Common myeloid progenitor, CD34-positive (primary cell): ENCODE measurements at places on chromosomes 13 and 19.
A peak's percentile ranks its signal among the peaks of the same experiment; 100 is the strongest.

DNA sequence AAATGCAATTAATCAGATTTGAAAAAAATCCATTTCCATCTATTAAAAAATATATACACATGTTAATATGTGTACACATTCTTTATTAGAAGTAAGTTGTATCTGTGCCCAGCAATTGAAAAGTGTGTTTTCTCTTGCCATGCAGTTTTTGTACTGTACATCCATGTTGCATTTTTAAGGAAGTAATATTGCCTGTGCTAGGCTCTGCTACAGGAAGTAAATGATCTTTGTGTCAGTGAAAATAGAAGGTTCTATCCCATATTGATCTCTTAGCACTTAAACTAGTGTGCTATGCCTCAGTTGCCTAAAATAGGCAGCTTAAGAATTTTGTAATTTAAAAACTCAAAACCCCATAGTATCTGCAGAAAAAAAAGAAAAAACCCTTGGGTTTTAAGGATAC lies 122.5 kb downstream of the CDK8 start:
- peak; percentile 15 for DNase-seq

- peak; percentile 75 for DNase-seq
Measured at GRCh38 chr19:13838435-13839129, 38.4 kb upstream of the NANOS3 start.

GRCh38 chr19:33298146-33298911 lies 4.0 kb downstream of the CEBPA start:
- peak; percentile 39 for DNase-seq

GRCh38 chr19:39032063-39032918 lies at the start of gene FBXO27:
FBXO27 (minus strand) TSS chr19:39032549; CDS start chr19:39032227, 322 bp downstream.
- no peak for DNase-seq

DNA sequence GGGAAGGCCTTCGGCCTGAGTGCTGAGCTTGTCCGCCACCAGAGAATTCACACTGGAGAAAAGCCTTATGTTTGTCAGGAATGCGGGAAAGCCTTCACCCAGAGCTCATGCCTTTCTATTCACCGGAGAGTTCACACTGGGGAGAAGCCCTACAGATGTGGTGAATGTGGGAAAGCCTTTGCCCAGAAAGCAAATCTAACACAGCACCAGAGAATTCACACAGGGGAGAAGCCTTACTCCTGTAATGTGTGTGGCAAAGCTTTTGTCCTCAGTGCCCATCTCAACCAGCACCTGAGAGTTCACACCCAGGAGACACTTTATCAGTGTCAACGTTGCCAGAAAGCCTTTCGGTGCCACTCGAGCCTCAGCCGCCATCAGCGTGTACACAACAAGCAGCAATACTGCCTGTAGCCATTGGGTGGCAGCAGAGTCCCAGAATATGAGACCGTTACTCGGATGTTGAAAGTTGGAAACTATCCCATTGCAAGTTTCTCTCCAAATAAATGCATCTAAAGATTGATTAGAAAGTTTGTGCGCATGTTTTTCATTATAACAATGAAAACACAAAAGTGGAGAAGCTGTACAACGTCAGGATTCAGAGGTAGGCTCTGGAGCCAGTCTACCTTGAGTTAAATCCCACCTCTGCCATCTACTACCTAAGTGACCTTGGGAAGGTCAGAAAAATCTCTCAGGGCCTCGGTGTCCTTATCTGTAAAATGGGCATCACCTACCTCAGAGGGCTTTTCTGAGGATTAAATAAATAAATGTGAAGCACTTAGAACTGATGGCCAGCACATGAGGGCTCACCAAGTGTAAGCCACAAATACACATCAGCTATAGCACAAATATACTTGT lies 21.1 kb downstream of the ZNF473 start:
- peak; percentile 60 for DNase-seq

DNA sequence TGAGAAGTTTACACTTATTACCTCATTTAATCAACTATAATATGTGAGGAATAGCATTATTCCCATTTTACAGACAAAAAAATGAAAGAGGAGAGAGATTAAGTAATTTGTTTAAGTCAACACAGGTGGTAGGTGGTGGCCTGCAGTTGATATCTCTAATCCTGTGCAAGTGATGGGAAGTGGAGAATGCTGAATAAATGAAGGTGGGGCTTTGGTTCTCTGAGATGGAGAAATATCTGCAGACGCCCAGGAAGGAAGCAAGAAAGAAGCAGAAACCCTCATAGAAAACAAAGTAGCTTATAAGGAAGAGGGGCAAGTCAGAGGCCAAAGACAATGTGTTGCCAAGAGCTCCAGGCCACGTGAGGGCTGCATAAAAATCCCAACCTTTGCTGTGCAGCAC lies 274.3 kb downstream of the NHLRC3 start:
- no peak for DNase-seq

DNA sequence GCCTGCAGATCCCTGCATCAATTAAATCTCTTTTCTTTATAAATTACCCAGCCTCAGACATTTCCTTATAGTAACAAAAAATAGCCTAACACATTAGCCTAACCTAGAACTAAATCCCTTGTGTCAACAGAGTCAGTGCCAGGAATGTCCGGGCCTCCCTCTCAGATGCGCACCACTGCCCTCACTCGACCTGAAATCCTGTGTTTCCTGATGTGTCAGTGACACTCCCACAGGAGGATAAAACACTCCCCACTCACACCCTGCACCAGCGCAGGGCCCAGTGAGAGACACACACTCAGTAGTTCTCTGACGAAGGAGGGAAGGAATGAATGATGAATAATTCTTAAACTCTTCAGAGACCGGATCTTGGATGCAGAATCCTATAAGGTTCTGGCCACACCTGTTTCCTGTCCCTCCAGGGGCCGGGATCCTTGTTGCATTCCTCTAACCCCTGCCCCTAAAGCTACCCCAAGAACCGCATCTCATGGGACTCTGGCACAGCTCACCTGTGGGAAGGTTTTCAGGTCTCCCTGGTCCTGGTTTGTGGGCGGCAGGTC lies 3.1 kb downstream of the CEACAM3 start:
- no peak for DNase-seq

DNA sequence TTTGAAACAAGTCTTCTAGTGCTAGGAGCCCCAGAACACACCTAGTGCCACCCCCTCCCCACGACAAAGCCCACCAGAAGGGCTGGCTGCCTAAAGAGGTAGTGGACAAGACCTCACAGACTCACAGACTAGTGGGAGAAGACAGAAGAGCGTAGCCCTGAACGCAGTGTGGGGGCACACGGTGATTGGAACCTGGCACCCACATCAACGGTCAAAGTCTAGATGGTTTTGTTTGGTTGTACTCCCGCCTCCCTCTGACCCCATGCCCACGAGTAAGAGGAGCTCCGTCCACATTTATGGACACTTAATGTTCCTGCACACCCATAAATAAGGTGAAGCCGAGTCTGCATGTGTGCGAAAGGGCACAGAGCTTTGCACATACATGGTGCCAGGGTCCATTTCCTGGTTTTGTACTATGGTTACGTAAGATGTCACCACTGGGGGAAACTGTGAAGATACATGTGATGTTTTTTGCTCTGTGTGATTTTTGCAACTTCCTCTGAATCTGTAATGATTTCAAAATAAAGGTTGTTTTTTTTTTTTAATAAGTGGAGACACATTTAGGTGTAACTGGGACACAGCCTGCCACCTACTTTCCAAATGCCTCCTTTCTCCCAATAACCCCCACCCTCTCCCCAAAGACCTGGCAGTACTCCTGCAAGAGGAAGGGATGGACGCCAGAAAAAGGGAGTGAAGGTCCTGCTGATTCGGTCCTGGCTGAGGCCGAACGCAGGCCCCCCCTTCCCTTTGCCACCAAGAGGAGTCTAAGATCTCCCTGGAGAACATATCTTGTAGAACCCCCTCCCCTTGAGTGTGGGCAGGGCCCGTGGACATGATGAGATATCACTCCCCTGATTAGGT lies 72.8 kb downstream of the GNG7 start:
- DNase-seq = no peak

- DNase-seq = no peak
Measured at GRCh38 chr19:46132508-46133100, 8.1 kb upstream of the IGFL3 start.

GRCh38 chr19:57363688-57364181 lies 384 bp downstream of the TRAPPC2B start:
- DNase-seq = no peak

- no peak for DNase-seq
Measured at GRCh38 chr13:45527699-45528462, 63.1 kb downstream of the COG3 start.

DNA sequence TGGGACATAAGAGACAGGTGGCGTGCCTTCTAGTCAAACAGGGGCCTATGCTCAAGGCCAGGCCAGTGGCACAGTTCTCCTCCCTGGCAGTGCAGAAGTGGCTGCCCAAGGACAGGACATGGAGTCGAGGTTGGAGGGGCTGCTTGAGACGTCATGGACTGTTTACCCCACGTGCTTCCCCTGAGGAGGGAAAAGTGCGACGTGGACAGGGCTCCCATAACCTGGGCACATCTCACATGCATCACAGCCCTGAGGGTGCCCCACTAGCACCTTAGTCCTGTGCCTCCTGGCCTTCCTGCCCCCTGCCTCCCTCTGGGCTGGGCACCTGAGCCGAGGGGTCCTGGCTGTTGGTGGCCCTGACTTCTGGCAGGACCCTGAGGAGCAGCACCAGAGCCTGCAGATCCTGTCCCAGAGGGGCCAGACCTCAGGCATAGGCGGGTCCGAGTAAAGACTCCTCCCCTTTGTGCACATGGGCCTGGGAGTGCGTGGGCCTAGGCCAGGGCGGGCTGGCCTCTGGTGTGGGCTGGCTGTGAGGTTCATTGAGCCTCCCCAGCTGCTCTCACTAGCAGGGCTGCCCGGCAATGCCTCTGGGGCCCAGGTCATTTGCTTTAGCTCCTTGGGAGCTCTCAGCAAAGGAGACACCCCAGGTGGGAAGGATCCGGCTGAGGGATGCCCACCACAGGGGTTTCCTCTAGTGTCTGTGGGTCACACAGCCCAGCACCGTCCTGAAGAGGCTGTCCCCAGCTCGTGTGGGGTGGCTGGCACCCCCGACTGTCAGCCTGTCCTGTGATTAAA lies 65.7 kb downstream of the CEBPG start:
- DNase-seq = no peak

GRCh38 chr13:75512253-75512652 lies 25.4 kb downstream of the COMMD6 start:
- no peak for DNase-seq

GRCh38 chr13:51269039-51269438 lies 46.8 kb downstream of the FAM124A start:
- no peak for DNase-seq

GRCh38 chr13:38308736-38309135 lies 40.9 kb upstream of the UFM1 start:
- DNase-seq = no peak

- DNase-seq = no peak
Measured at GRCh38 chr13:23583491-23583890, 13.3 kb downstream of the TNFRSF19 start.

DNA sequence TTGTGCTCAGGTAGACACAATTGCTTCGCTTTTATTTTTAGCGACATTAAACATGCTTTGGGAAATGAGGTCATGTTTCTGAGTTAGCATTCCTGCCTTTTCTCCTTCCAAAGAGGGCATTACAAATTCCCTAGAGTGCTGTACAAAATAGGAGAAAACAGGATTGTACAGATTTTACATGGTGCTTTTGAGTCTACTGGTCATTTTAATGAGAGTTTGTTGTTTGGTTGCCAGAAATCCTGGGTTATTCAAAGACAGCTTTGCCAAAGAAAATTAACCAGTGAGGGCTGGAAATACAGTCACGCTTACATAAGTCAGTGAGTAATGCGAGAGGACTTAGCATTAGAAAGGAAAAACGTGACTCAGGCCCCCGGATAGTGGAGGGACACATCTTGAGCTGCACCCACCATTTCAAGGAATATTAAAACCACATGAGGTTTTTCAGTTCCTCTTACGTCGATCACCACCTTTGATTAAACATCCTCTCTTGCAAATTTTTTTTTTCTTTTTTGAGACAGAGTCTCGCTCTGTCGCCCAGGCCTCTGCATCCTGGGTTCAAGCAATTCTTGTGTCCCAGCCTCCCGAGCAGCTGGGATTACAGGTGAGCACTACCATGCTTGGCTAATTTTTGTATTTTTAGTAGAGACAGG lies 55.4 kb downstream of the SACS start:
- DNase-seq = peak; percentile 97

GRCh38 chr13:106161146-106161545 lies 374.3 kb downstream of the EFNB2 start:
- no peak for DNase-seq

GRCh38 chr19:51131780-51132680 lies 7.3 kb downstream of the SIGLEC9 start:
- peak; percentile 66 for DNase-seq

GRCh38 chr19:35033067-35034004 lies 3.1 kb downstream of the SCN1B start:
- no peak for DNase-seq

GRCh38 chr13:40390401-40390916 lies 276.0 kb downstream of the FOXO1 start:
- DNase-seq = no peak

DNA sequence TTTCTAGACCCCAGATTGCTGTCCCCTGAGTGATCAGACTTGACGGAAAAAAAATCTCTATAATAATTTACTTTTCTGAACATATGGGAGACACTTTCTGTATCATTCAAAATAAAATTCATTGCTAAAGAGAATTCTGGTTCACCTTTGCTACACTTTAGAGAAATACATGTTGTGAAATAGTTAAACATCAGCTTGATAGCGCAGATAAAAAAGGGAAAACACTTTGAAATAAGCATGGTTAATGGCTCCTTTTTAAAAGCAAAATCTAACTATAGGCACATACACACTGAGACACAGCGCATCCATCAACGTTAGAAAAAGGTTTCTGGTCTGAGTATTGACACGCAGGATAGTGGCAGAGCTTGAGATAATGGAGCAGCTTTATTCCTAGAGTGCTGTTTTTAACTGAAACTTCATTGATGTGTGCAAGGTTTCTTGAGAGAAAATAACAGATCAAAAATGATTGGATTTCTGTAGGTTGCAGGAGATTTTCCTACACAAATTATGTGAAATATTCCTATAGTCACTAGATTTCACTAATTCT lies 341.2 kb downstream of the MZT1 start:
- DNase-seq = no peak

- no peak for DNase-seq
Measured at GRCh38 chr19:5507065-5507909, 52.1 kb downstream of the ZNRF4 start.

GRCh38 chr13:68099631-68100030 lies 869.5 kb upstream of the PCDH9 start:
- DNase-seq = no peak

GRCh38 chr19:42420055-42420544 lies 7.1 kb downstream of the LIPE start:
- peak; percentile 77 for DNase-seq

DNA sequence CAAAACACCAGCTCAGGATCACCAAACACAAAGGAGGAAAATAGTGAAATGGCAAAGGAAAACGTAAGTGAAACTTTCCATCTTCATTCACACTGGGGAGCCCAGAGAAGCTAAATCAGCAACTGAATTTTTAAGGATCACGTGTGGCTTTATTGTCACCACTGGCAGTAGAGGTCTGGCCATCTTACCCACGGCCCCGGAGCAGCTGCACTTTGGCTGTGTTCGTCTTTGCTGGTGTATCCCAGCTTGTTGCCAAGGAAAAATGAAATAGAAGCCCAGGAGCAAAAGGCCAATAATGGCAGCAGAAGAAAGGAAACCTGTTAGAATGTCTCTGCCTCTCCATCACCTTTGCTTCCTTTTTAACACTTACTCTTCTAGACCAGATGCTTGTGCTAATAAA lies 274.7 kb downstream of the FOXO1 start:
- no peak for DNase-seq
